Choroid plexus epithelial cell (primary cell): ENCODE measurements at places on chromosomes 1 and 21.

DNA sequence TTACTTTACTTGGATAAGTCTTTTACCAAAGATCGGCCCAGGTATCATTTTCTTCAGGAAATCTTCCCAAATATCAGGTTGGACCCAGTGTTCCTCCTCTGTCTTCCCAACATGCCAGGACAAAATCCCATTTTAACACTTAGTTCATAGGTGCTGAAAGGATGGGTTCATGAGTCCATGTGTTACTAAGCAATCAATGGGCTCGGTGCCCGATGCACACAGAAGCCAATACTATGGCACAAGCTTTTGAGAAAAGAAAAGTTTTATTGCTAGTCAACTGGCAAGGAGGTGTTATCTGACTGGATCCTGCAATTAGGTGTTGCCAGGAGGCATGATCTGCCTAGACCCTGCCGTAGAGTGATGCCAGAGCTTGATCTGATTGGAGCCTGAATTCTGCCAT, 133.3 kb upstream of the SLC44A3 start:
- no peak for DNase-seq

- no peak for DNase-seq
These were observed 121.6 kb upstream of the ADAR start for GRCh38 chr1:154729577-154729976.

DNA sequence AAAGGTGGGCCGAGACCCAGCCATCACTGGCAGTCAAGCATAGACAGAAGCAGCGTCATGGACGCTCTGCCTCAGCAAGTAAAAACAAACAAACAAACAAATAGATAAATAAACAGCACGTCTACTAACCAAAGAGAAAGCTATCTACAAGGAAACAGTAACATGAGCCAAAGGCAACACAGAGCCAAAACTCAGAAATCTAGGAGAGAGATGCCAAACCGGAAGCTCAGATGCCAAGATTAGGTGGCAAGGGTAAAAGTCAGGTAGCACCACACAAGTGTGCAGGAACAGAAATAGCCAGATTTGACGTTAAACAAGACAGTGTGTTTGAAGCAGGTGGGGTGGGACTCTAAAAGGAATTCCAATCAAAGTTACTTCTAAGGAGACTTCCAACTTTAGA, 448.3 kb upstream of the NFIA start:
- DNase-seq: no peak

GRCh38 chr1:218409946-218410510, 64.9 kb downstream of the TGFB2 start:
- no peak for DNase-seq

GRCh38 chr1:171590022-171590421, 32.0 kb upstream of the MYOCOS start:
- peak; percentile 73 for DNase-seq
